T-cell (primary cell): ENCODE measurements at places on chromosomes 7 and 10. TPM values are rescaled to one million over a fixed set of nuclear protein-coding genes. Genes with fewer than 3 reads are reported as not detected.

Gene VKORC1L1
- total RNA-seq = 3.8 TPM

Gene PTPRE
- 23.2 TPM for total RNA-seq

Gene GTPBP4
- total RNA-seq = 44.9 TPM

Gene BTBD16
- total RNA-seq = not detected

Gene KLF14
- not detected for total RNA-seq

Gene ACHE
- 0.15 TPM for total RNA-seq

Gene TAS2R3
- 4.2 TPM for total RNA-seq

Gene NEUROD6
- total RNA-seq = not detected

Gene MYL10
- not detected for total RNA-seq
